Stimulated activated naive CD8-positive, alpha-beta T cell treated with anti-CD3 and anti-CD28 coated beads, Interleukin-15, Interleukin-2, amounts not matched to agents 100 U/mL and 50 U/mL, for 24 hours (primary cell): ENCODE measurements at places on chromosomes 16 and 17.

DNA sequence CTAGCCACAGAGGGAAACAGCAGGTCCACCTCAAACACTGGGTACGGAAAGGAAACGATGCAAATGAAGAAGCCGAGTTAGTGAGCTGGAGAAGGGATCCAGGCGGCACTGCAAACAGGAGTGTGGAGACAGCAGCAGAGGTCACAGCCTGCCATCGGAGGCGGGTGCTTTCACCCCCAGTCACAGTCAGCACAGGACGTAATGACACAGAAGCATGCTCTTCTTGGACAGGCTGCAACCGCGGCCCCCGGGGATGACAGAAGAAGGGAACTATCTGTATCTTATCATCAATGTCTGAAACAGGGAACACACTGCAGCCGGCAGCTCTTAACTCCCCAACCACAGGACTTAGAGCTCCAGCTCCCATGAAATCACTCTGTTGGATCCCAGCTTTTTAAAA, 16.1 kb upstream of the SLC38A8 start:
- no peak for DNase-seq

DNA sequence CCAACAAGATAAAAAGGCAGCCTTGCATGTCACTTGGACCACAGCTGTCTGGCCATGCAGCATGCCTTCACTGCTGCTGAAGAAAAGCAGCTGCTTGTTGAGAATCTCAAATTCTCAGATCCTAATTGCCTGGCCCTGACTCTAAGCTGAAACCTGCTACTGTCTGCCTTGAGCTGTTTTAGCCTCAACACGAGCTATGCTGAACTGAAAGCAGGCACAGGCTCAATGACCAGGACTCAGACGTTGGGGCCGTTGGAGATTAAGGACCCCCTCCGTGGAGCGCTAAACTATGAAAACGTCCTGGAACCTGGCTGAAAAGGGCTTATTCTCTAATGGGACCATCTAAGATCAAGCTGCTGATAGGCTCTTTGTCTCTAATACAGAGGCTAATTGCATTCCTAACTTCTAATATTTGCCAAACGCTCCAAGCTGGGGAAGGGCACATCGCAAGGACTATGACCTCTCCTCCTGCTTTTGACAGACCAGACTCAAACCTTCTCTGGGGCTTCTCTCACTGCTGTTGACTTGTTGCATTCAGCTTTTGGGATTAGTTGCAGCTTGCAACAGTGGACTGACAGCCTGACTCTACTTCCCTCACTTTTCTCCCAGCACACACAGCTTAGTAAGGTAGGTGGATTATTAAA, 4.6 kb upstream of the PLK1 start:
- DNase-seq = no peak

GRCh38 chr16:77822661-77823060, 34.3 kb downstream of the VAT1L start:
- DNase-seq = no peak

DNA sequence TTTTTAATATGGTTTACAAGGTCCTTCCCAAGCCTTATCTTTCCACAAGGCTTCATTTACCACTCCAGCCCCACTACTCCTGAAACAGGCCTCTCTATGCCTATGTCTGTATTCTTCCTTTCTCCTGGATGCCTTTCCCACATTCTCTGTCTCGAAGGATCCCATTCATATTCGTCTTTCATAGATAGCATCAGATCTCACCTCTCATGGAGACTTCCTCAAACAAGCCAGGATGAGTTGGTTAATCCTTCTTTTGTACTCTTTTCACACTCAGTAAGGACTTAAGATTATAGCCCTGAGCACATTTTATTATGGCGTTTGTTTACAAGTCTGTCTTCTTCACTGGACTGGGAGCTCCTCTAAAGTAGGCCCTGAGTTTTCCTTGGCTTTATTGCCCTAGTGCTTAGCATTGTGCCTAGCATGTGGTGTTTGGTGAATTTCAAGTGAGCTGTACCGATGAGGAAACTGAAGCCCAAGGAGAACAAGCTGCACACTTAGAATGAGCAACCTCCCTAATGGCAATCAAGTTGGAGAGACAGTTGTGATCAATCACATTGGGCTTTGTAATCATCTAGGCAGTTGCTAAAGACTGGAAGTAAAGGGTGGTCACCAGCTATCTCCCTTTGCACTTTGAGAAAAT, 10.0 kb upstream of the TBX4 start:
- no peak for DNase-seq

GRCh38 chr17:36515837-36516236, 18.8 kb downstream of the MYO19 start:
- no peak for DNase-seq

DNA sequence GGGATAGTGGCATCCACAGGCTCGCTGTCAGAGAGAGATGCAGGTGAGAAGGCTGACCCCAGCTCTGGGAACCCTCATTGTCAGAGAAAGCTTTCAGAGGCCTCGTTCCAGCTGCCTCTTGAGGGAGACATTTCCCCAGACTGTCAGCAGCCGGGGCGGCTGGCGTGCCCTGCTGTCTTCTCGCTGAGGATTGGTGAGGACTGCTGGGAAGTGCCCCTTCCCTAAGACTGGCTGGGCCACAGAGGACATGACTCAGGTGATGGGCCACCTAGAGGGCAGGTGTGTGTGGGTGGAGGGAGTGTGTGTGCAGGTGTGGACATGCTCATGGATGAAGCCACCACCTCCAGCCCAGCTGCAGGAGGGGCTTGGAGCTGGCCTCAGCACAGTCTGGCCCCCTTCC, 25.3 kb downstream of the SPACA3 start:
- no peak for DNase-seq

GRCh38 chr17:30263552-30264333, 28.0 kb downstream of the BLMH start:
- no peak for DNase-seq

DNA sequence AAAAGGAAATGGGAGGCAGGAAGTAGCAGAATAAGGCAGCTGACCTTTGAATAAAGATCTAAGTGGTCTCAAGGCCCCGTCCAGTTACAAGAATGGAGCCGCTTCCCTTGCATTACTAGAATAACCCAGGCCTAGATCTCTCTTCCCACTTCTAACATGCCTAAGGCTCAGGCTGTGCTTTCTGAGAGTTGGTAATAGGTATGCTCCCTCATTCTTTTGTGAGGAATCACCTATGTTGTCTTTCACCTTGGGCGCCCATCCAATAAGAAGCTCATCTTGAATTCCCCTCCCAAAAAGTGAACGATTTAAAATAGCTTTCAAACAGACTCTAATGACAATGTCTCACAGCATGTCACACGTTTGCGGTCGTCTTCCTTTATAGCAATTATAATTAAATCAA, 101.2 kb downstream of the KCNJ2 start:
- no peak for DNase-seq

- DNase-seq = no peak
Observed at GRCh38 chr17:44932787-44933097, 14.8 kb downstream of the KIF18B start.

DNA sequence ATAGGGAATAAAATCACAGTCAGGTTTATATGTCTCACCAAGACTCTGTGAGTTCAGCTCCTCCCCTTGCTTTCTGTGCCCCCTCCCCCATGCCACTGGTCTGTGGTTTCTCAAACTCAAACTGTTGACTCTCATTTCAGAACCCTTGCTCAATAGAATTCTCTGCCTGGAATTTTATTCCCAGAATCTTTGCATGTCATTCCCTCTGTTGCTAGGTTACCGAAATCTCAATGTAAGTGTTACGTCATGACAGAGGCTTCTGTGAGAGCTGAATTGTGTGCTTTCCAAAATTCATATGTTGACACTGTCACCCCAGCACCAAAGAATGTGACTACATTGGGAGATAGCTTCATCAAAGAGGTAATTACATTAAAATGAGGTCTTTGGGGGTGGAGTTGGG, 1938.8 kb downstream of the TP53TG3F start:
- DNase-seq = no peak

DNA sequence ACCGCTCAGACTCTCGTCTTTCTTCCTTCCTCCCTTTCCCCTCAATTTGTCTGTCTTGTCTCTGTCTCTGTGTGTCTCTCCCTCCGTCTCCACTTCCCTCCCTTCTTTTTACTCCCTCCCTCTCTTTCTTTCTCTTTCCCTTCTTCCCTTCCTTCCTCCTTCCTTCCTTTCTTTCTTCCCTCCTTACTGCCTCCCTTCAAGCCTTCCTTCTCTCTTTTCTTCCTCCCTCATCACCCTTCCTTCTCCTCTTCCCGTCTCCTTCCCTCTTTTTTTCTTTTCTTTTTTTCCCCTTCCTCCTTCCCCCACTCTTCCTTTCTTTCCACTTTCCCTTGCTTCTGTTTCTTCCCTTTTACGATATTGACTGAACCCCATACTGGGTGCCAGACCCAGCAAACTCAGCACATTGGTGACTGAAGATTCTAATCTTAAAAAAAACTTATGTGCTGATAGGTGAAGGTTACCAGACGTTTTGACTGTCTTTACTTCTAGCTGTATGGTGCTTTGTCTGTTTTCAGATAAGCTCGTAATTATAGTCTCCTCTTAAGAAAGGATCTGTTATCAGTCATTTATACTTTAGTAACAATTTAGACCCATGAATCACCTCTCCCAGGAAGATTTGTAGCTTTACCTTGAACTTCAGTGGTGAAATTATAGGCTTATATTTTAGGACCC, 481 bp upstream of the BRD7 start:
- DNase-seq = no peak

DNA sequence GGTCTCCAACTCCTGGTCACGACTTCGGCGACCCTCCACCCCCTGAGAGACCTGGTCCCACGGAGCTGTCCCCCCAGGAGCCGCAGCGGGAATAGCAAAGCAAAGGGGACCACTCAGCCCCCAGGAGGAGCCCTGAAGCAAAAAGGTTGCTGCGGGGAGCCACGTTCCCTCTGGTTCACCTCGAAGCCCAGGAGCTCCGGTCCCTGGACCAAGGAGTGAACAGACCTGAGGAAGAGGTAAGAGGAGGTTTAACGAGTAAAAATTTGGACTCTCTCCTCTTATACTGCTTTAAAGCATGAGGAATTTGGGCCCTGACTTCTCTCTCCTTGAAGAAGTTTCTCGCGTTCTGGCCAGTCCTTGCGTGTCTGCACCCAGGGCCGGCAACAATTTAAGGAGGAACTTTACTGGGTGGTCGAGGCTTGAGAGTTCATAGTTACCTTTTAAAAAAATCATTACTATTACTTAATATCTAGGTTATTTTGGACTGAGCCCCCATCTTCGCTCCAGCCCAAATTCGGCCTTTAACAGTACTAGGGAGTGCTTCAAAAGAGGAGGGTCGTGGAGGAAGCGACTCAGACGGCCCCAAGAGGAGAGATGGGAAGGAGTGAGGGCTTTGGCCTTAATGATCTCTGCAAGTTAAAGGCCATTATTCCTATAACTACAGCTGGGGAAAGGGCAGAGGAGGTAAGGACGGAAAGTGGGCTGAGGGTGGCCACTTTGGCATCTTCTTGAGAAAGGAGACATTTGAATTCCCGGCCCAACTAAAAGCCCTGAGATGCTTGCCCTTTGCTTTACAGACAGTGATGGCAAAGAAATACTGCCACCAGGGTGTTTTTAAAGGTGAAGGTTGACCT, 16.9 kb upstream of the HOXB9 start:
- DNase-seq = no peak

DNA sequence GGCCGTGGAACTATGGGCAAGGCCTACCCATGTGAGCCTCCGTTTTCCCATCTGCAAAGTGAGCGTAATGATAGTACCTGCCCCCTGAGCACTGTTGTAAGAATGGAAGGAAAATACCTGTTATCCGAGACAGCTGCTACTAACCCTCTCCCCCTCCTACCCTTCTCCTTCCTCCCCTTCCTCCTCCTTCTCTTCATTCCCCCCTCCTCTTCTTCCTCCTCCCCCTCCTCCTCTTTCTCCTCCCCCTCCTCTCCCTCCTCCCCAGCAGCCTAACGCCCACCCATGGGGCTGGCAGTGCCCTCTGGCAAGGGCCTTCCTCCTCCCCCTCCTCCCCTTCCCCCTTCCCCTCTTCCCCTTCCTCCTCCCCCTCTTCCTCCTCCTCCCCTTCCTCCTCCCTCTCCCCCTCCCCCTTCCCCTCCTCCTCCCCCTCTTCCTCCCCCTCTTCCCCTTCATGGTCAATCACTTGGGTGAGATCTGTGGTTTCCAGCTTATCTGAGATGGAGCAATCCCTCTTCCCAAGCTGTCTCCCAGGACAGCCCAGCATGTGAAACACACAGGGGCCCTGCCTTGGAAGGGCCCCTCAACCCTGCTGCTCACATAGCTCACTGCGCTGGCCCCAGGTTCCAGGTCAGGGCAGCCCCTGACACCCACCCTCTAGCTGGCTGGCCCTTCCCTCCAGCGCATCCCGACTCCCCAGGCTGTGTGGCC, 6.4 kb downstream of the ZFPM1 start:
- no peak for DNase-seq

- no peak for DNase-seq
Observed at GRCh38 chr17:36858119-36859002, 78.9 kb upstream of the LHX1 start.

DNA sequence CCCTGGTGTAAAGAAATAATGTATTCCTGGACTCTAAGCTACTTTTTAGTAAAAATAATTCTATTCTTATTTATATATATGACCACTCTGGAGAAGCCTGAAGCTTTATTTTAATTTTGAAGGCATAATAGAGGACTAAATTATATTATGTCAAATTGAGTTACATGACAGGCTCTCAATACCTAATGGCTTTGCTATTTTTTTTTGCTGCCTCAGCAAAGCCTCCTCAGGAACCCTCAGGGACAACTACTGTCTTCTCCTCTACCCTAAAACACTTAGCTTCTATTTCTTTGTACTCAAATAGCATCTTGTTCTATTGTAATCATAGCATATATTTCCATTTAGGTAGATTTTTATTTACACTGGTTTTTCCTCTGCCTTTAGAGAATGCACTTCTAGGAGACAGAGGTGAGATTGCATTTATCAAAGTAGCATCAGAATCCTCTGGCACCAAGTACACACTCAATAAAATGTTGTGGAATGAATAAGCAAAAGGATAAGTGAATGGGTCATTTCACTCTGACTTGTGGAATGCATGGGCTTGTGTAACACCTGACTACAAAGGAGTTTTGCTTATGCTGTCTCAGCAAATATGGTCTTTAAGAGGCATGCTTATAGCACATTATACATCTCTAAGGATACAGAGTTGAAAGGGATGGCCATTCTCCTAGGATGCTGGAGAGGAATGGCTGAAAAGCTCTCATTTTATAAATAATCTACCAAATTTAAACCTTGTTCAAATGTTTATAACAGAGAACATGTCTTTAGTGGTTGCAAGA, 605.2 kb downstream of the KCNJ2 start:
- DNase-seq = no peak

GRCh38 chr17:75753514-75754377, 11.2 kb downstream of the GALK1 start:
- DNase-seq = peak; percentile 82

DNA sequence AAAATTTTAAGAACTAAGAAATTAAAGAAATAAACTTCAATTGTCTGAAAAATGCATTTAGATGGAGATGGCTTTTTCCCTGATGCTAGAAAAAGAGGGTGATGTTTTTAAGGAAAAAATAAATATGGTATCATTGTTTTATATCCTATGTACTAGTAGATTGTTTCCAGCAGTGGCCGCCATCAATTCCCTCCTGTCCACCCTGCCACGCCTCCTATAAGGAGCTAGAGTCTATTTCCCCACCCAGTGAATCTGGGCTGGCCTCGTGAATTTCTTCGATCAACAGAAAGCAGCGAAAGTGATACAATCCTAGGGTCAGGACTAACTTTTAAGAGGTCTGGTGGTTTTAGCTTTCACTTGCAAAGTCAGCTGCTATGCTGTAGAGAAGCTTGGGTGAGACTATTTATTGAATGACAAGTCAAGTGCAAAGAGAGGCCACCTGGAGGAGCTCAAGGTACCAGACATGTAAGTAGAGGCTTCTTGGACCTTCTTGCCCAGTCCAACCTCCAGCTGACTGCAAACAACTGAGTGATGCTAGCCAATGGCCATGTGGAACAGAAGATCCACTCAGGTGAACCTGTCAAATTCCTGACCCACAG, 80.9 kb upstream of the MTMR4 start:
- DNase-seq = no peak
